NCI-H187 (cell line): ENCODE measurements at places on chromosomes 1 and 21.

DNA sequence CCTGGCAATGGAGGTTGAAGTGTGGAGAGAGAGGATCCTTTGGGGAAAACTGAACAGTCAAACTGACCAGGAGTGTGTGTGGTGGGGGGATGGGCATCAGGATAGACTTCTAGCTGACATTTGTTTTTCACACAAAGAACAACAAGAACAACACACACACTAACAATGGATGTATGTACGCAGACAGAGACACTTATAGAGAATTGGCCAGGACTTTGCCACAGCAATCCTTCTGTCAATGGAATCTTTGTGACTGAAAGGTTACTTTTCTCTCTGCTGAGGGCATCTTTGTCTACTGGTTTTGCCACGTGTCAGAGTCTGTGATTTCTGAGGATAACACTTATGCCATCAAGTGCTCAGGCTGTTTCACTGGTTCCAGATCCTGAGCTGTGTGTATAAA, 12.4 kb upstream of the FCGR2A start:
- no peak for DNase-seq

DNA sequence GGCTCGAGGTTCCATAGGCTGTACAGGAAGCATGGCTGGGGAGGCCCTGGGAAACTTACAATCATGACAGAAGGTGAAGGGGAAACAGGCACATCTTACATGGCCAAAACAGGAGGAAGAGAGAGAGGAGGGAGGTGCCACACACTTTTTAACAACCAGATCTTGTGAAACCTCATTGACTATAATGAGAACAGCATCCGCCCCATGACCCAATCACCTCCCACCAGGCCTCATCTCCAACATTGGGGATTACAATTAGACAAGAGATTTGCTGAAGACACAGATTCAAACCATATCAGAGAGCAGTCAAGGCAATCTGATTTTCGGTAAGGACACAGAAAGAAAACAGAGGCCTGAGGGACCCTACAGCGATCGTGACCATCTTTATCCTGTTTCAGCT, 41.7 kb downstream of the TNFRSF9 start:
- no peak for DNase-seq

- no peak for DNase-seq
Observed at GRCh38 chr21:42702720-42703119, 49.3 kb downstream of the PDE9A start.

DNA sequence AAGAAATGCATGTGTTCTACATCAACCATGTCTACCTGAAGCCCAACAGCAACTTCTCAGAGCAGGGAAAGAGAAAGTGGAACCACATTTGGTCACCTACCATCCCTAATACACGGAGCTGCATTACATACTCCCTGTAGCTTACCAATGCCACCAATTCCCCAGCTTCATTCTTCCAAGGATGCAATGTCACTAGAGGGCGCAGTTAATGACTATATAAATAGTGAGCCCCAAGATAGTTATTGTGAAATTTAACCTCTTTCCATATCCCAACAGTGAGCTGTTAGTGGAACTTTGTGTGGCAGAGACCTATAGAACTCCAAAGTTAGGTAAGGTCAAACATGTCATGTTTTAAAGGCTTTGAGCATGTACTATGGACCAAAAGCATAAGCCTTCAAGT, 618.3 kb downstream of the SMYD3 start:
- DNase-seq, result no peak

- DNase-seq, result no peak
Observed at GRCh38 chr1:151840421-151840820, 801 bp upstream of the C2CD4D start.

DNA sequence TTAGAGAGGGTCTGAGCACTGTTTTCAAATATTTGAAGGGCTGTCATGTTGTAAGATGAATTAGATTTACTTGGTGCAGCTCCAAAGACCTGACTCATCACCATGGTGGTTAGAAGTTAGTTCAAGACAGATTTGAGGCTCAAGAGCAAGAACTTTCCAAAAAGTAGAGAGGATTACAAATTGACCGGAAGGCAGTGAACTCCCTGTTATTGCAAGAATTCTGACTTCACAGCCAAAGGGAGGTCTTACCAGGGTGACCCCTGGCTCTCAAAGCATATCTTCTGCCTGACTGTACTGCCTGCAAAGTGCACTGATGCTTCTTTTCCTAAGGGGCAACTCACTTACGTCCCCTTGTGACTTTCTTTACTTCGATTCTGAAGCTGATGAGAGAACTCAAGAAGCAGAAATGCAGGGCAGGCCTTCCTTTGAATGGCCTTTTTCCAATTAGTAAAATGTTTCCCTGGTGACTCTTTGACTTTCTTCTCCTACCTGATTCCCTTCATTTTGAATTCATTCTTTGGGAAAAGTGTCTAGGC, 86.4 kb downstream of the NAV1 start:
- no peak for DNase-seq

GRCh38 chr1:231161667-231162296, at the start of gene TRIM67:
Gene TRIM67, plus strand, starts transcription at chr1:231162058. Its CDS starts 912 bp downstream, at chr1:231162970.
- DNase-seq, result no peak
